Right renal pelvis (tissue), 4 donors: ENCODE measurements at places on chromosomes 6 and 20. TPM values are rescaled to one million over a fixed set of nuclear protein-coding genes. Genes with fewer than 3 reads are reported as not detected.

- DNase-seq, result no peak
These were observed 13.1 kb downstream of the KCNS1 start for GRCh38 chr20:45087814-45088213.

GRCh38 chr6:146210406-146211083 lies 181.7 kb downstream of the GRM1 start:
- DNase-seq, result no peak

- DNase-seq, result no peak
These were observed 30.8 kb upstream of the FKBP1A start for GRCh38 chr20:1423625-1424106.

DNA sequence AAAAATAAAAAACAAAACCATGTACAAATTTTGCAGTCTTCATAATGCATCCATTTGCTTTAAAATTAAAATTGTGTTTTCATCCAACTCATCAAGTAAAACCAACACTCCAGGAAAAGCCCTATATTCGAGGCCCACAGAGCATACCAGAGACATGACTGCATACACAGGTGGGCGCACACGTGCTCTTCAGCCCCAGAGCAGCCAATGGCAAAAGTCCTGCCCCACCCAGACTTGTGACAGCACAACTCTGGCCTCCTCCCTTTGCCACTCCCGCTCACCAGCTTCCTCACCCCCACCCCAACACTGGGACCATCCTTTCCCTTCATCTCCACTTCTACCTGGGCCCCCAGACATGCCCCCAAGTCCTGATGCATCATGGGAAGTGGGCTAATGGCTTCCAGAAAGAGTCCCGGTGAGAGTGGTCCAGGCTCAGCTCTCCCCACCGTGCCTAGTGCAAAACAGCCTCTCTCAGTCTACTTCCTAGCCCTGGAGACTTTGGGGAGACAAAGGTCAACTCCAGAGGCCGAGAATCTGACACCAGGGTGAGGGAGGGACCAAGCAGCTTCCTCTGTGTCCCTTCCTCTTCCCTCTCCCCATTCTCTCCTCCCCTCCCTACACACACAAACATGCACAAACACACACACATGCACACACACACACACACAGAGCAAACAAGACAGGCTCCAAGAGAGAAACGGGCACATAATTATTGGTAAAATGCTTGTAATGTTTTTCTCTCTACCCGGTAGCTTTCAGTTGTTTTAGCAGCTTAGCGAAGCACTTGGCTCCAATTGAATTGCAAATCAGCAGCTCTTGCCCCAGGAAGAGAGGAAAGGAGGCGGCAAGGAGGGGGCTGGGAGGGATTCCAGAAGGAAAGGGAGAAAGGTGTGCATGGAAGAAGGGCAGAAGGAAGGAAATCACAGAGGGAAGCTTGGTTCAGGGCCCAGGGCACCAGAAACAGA lies 14.3 kb downstream of the GRM4 start:
- no peak for DNase-seq

DNA sequence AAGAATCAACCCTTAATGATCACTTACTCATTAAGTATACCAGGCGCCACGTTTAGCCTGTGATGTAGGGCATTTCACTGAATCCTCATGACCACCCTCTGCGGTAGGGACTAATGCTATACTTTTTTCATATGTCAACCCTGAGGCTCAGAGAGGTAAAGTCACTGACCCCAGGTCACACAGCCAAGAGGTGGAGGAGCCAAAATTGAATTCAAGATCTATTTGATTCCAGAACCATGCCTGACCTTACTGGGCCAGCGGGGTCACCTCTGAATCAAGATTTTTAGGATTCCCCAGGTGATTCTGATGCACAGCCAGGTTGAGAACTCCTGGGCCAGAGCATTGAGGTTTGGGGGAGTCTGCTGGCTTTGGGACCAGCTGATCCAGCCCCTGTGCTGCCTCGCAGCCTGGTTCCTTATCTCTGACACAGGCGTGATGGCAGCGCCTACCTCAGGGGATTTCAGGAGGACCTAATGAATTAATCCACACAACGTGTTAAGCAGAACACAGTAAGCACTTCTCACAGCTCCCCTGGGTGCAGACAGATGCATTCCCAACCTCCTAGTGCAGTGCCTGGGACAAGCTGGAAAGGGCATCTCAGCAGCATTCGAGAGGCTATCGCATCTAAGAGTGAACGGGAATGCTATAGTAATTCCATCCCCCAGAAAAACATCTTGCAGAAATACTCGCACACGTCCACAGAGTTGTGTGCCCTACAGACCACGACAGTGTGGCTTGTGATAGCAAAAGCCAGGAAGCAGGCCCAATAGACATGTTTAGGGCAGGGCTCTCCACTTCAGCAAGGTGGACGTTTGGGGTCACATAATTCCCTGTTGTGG lies 101.4 kb upstream of the PTPN1 start:
- no peak for DNase-seq

GRCh38 chr20:3248167-3248992 lies 9.4 kb upstream of the SLC4A11 start:
- no peak for DNase-seq

TDRD6 gene
- polyA plus RNA-seq, result 1.3 TPM

PPP1R14C gene
- polyA plus RNA-seq, result 25.5 TPM

GLP1R gene
- polyA plus RNA-seq, result 0.64 TPM

GPR63 gene
- polyA plus RNA-seq, result 3.8 TPM
